CD4-positive, alpha-beta T cell treated with Interleukin-21 for 1 hour (primary cell): ENCODE measurements at places on chromosomes 6 and 20.

DNA sequence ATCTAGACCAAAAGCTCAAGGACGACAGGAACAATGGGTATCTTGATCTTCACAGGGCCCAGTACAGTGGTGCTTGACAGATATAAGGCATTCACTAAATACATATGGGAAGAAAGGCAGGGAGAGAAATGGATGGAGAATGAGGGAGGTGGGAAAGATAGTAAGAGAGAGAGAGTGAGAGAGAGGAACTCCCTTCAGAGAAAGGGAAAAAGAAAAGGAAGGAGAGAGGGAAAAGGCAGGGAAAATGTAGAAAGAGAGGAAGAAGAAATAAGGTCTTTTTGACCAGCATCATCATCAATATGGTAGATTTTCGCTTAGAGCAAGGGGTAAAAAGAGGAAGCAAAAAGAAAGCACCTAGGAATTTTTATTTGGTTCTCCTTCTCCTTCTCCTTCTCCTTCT is 760 bp upstream of the ANKRD66 start:
- DNase-seq = no peak

DNA sequence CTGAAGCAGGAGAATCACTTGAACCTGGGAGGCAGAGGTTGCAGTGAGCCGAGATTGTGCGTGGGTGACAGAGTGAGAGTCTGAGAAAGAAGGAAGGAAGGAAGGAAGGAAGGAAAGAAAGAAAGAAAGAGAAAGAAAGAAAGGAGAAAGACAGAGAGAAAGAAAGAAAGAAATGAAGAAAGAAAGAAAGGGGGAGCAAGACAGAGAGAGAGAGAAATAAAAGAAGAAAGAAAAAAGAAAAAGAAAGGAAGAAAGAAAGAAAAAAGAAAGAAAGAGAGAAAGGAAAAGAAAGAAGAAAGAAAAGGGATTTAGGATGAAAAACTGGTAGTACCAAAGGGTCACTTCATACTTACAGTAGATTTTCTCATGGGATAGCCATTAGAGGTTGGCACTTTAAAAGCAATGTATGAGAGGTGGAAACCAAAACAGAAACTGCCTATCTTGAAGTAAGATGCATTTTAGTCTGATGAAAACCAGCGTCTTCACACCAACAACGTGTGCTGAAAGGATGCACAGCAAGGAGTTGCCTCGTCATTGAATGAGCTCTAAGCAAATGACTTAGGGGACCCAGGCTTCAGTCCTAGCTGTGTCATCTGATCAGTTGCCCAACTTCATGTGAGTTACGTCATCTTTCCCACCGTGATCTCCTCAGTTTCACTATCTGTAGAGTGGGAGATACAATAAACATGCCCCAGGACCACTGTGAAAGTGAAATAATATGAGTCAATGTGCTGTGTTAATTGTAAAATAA is 133.9 kb upstream of the NEDD9 start:
- peak; percentile 77 for DNase-seq

DNA sequence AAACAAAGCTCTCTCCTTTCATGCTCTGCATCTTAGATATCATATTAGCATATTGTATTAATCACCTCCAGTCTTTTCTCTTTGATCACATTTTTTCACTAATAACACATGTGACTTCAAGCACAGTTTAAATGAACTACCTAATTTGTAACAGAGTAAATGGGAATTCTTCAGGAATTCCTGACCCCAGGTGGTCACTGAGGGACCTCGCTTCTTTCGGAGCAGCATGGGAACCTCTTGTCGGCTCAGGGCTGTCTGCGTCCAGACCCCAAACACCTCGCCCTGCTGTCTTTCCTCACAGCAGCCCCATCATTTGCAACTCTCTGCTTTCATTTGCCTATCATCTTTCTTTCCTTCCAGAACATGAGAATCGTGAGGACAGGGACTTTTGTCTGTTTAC is 103.5 kb downstream of the DACT2 start:
- DNase-seq = no peak

DNA sequence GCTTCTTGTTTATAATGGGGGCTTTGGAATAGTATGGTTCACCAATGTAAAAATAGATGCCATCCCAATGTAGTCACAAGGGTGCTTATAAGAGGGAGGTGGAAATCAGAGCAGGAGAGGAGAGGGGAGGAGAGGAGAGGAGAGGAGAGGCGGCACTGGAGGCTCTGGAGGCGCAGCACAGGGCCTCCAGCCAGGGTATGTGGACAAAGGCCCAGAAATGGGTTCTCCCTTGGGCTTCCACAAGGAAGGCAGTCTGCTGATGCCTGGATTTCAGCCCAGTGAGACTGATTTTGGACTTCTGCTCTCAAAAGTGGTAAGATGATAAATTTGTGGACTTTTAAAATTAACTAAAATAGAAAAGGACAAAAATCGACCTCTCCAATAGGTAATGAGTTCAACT is 116.8 kb downstream of the RNASET2 start:
- no peak for DNase-seq
